ENCODE measurements at places on chromosomes 5 and 9.

DNA sequence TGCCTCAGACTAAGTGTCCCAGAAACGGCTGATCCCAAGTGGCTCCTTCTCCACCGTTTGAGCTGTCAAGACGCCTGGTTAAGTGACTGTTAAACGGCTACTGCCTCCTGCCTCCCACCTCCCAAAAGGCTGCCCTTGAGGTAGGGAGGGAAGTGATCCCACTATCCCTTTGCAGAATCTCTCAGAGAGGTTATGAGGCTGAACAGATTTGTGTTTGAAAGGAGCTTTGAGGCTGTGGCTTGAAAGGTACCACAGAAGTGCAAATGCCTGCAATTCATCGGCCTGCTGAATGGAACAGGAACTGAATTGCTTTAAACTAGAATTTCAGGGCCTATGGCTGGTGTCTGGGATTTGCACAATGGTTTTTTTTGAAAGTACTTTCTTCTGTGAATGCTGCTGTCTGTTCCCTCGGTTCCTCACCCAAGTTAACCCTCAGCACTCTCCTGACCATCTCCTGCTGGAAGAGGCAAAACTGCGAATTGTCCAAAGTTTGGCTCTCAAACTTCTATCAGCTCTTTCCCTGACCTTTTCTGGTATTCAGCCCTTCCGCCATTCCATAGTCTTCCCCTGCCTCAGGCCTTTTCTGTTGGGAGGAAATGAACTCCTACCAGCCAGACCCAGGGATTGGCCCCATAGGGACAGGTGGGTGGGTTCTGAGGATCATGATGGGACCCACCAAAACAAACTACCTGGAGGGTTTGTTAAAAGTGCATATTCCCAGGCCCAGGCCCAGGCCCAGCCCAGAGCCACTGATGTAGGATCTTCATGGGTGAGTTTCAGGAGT is 453.3 kb downstream of the KDM4C start:
- DNase-seq = no peak

DNA sequence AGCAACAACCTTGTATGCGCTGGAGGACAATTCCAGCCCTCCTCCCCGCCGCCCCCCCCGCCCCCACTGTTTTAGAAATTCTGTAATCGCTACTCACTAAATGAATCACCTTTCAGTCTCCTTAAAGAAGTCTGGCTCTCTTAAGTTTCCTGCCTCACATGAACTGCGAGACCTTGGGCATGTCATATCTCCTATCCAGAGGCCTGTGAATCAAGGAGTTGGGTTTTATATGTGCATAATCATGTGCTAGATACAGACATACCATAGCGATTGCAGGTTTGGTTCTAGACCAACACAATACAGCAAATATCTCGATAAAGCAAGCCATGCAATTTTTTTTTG is 337 bp upstream of the DMAC1 start:
- DNase-seq = no peak

DNA sequence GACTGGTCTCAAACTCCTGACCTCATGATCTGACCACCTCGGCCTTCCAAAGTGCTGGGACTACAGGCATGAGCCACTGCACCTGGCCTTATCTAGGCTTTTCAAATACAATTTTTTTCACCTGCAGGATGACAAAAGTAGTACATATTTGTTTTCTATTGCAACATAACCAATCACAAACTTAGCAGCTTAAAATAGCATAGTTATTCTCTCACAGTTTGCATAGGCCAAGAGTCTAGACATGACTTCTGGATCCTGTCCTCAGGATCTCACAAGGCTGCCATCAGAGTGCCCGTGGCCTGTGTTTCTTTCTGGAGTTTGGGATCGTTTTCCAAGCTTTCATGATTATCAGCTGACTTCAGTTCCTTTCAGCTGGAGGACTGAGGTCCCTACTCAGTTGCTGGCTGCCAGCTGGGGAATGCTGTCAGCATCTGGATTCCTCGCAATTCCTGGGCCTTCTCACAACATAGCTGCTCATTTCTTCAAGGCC is 348.9 kb downstream of the ARHGEF28 start:
- DNase-seq = no peak

GRCh38 chr5:149671544-149671943 is 58.6 kb upstream of the PPARGC1B start:
- DNase-seq = no peak

GRCh38 chr9:133769511-133770075 is 31.4 kb upstream of the SARDH start:
- no peak for DNase-seq

DNA sequence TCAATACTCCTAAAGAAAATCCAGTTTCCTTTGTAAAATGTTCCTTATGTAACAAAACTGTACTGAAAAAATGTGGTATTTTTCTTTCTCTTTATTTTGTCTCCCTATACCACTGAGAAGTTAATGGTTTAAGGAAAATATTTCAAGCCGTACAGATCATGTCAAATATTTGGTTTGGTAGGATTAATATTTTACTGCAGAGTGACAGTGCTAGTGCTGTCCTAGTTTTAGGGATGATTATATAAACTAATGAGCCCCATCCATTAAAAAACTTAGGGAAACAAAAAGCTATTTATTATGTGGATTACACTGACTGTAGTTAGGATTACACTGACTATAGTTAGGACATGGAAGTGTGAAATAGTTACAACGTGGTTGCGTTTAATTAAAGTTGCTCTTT is 209.1 kb downstream of the CD180 start:
- no peak for DNase-seq

DNA sequence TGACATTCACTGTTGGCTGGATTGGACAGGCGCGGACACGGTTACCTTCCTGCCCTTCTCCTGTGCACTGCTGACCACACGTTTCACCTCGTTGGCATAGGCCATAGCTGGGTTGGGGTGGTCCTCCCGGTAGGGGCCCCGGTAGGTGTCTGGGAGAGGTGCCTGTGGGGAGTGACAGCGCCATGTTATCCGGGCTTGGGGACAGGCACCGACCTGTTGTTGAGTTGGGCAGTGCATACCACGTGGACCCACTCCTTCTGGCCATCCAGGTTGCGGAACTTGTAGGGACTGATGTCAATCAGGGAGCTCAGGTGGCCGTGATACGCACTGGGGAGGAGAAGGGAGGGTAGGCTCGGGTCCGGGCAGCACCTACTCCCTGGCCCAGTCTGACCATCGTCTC is 8.2 kb downstream of the PHYKPL start:
- DNase-seq = no peak

DNA sequence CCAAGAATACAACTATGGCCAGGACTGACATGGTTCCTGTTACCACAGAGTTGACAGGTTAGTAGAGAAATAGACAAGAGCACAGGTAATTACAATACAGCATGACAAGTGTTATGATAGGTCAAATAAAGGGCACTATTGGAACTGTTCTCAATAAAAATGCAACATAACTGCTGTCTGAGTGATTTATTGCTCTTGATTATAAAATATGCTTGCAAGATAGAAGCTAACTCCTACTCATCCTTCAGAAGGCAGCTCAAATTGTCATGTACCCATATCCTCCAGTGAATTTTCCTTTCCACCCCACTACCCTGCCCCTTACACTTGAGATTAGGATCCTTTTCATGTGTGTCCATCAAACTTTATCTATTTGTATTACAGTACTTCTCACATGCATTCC is 35.1 kb upstream of the ATG10 start:
- no peak for DNase-seq

DNA sequence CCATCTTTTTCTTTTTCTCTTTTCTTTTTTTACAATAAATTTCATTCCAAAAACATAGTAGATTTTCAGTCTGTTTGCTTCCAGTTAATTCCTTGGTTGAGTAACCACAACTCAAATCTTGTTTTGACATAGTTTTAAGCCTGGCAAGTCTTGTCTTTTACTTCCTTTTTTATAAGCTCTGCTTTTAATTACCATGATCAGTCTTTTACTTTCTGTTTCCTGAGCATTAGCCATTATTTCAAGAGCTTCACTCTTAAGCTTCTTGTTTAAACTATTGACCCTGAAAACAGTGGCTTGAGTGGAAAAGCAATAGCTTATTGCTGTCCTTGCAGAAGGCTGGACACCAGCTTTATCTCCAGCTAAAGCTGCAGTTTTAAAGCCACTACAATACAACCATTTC is 1363.3 kb downstream of the MAT2B start:
- no peak for DNase-seq

DNA sequence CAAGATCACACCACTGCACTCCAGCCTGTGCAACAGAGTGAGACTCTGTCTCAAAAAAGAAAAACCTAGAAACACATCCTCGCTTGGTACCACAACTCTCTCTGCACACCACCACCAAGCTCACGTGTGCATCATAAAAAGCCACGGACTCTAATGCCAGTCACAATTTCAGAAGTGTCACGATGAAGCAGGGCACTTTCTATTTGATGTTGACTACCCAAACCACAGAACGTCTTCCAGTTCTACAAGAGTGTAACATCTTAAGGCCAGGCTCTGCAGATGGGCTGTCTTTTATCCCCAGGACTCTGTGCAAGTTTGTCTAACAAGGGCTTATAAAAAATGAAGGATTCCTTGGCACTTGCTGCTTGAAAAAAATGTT is 22.9 kb downstream of the GFPT2 start:
- no peak for DNase-seq

DNA sequence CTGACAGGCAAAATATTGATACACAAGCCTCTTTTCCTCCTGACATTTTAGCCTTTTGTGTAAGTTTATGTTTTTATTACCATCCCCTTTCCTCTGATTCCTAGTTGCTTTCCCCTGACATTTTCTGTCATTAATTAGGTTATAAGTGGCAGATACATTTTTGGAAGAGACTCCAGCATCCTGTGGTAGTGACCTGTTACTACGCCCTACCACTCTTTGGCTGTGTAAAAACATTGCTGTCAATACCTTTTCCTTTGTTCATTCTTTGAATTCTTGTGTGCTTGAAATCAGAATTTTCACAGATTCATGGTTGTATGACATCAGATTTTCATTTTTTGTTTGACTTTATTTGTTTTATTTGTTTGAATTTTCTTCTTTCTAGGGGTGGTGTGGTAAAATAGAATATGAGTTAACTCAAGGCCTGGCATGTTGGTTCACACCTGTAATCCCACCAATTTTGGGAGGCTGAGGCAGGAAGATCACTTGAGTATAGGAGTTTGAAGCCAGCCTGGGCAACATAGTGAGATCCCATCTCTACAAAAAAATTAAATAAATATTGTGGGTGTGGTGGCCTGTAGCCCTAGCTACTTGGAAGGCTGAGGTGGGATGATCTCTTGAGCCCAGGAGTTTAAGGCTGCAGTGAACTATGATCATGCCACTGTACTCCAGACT is 43.4 kb downstream of the UBE2R2 start:
- no peak for DNase-seq

DNA sequence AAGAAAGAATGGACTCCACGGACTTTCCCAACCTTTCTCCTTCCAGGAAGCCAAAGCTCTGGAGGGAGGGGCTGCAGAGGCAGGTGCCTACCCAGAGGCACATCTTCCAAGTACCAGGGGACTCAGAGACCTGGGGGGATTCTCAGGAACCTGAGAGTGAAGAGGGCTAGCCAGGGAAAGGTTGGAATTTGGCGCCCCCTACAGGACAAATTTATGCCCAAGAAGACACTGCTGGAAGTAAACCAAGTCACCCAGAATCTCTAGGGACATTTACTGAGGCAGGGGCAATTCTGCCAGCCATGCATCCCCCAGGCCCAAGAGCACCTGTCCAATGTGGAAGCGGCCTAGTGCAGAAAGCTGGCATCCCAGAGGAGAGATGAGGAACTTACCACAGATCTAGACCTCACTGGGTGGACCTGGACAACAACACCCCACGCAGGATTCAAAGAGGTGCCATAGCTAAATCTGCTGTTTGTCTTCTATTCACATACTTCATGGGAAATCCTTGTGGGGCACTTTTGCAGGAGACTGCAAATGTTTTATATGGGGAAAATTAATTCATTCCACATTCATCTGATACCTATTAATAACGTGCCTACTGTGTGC is 25.9 kb upstream of the IDNK start:
- no peak for DNase-seq

DNA sequence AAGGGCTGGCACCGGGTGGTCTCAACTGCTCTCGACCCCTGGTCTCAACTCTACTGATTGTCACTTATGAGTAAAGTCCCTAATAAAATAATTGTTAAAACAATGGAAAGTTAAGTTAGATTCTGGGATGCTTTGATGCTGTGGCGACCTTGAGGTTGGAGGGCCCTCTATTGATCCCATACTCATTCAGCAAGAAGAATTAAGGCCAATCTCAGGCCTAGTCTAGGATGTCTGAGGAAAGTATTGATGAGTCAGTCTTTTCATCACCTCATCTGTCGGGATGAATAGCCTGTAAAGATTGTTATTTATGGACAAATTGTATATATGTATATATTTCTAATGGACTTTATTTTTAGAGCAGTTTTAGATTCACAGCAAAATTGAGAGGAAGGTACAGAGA is 50.8 kb downstream of the WDR36 start:
- no peak for DNase-seq

GRCh38 chr5:29379619-29380018 is 1813.9 kb upstream of the CDH6 start:
- DNase-seq = no peak

DNA sequence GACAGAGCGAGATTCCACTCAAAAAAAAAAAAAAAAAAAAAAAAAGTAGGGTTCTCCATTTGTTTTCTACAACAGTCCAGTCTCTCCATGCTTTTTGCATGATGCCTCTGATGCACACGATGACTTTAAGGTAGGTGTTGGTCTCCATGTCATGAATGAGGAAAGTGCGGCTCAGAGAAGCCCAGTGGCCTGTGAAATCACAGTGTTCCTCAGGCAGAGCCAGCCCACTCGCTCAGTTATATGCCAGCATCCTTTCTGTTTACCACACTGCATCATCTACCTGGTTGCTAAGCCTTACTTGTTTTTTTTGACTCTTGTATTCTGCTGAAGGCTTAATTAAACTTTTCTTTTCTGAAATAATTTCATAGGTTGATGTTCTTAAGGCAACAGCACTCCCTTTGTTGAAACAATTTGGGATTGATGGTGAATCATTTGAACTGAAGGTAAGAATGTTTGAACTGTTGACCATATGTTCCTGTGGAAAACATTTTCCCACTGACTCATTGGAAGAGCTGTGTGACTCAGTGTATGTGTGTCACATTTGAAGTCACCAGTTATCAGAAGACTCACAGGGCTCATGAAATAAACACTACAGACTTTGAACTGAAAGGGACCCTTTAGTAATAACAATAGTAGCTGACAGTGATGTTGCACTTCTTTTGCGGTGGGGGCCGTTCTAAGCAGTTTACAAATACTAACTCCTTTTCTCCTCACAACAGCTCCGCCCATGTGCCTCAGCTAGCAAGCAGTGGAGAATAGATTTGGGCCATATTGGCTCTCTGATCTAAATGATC is 40.2 kb downstream of the RCL1 start:
- DNase-seq = no peak

DNA sequence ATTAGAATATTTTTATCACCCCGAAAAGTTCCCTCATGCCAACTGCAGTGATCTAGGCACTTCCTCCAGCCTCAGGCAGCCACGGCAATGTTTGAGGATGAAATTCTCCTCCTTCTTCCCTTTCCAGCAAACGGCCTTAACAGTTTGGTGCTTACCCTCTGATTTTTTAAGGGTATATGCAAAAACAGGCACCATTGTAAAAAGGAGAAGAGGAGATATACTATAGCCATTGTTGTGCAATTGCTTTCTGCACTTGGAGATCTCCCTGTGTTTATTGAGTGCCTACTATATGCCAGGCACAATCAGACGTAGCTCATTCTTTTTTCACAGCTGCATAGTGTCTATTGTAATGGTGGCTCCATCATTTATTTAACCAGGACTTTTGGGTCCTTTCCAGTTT is 29.4 kb downstream of the GSN start:
- no peak for DNase-seq
